ENCODE measurements at places on chromosomes 6 and 20. TPM values are rescaled to one million over a fixed set of nuclear protein-coding genes. Genes with fewer than 3 reads are reported as not detected.

- no peak for DNase-seq
Measured at GRCh38 chr6:125955973-125956372, 597 bp upstream of the HINT3 start.

PPP1R14C gene
- total RNA-seq: not detected

DNA sequence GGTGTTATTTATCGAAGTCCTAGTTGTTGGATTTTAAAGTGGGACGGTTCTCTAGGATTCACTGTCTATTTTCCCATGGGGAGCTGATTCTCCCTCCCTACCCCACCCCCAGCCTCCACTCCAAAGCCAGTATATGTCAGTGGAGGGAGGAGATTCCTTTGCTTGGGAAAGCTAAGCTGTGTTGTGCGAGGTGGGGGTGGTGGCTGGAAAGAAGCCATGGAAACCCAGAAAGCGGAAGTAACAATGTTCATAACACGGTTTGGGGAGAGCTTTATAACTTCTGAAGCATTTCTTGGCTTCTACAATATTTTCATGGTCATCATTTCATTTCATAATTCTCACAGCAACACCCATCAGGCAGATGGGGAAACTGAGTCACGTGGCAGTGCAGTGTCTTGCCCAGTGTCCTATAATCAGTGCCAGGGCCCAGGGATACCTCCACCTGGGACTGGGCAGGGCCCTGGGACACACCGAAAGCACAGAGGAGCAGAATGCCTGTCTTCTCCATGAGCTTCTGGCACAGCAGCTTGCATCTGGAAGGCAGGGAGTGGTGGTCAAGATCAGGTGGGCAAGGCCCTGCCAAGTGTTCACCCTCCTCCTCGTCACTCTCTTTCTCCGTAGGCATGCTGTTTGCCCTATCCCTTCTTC, 4.5 kb downstream of the SUN5 start:
- DNase-seq: peak; percentile 31

DNA sequence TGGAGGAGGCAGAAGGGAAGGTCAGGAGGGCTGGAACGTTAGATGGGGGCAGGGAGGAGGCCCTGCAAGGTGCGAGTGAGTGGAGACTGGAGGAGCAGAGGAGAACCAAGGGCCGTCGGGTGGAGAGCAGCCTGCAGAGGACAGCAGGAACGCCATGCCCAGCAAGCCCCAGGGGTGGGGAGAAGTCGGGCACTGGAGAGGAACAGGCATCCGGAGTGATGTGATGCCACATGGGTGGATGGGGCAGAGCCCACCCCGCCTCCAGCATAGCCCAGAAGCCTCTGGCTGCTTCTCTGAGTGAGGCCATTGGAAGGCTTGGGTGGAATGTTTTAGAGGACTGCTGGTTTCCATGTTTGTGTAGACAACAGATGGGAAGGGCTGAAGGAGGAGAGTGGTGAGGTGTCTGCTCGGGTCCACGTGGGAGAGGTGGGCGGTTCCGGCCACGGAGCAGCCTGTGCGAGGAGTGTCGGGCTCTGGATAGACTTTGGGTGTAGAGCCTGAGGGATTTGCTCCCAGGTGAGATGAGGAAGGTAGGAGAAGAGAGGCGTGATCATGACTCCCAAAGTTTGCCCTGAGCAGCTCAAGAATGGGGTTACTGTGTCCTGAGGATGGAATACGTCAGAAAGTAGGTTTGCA, 221.4 kb downstream of the SMOC2 start:
- no peak for DNase-seq

DNA sequence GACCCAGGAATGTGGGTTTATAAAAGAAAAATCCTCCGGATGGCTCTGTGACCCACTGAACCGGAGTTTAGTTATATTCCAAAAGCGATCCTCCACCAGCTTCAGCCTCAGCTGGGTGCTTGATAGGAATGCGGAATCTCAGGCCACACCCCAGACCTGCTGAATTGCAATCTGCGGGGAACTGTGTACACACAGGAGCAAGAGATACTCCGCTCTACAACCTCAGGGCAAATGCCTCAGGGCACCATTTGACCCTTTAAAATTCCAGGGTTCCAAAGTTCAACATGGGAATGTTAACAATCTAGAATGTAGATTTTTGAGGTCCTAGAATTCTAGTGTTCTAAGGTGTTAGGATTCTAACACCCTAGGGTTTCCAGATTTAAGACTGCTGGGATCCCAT, 10.8 kb downstream of the BPIFA2 start:
- no peak for DNase-seq

- peak; percentile 41 for DNase-seq
Measured at GRCh38 chr20:11676630-11677287, 240.9 kb upstream of the BTBD3 start.

MMUT gene
- total RNA-seq: 10.2 TPM

ELOVL4 gene
- 0.13 TPM for total RNA-seq

GRCh38 chr20:53405139-53405538, 188.5 kb downstream of the ZNF217 start:
- DNase-seq: no peak

DNA sequence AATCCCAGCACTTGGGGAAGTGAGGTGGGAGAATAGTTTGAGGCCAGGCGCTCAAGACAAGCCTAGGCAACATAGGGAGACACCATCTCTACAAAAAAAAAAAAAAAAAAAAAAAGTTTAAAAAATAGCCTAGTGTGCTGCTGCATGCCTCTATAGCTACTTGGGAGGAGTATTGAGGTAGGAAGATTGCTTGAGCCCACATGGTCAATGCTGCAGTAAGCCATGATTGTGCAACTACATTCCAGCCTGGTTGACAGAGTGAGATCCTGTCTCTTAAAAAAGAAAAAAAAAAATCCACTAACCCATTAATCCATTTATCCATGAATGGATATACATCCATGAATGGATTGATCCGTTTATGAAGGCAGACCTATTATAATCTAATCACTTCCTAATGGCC, 1064.6 kb upstream of the EYS start:
- DNase-seq: no peak

DNA sequence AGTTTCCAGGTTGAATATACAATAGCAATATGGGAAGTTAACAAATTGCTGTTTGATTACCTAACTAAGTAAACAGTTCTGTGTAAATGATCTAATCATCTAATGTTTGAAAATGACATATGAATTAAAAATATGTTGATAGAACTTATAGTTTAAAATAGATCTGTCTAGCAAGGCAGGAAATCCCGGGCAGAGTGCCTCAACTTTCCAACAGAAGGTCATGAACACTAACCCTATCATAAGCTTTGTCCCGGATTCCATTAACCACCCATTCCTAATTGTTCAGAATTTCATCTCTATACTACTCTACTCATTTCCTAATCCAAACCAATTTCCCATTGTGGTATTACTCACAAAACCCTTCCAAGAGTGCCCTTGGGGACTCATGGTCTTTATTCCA, 10.2 kb downstream of the TAAR1 start:
- no peak for DNase-seq

DNA sequence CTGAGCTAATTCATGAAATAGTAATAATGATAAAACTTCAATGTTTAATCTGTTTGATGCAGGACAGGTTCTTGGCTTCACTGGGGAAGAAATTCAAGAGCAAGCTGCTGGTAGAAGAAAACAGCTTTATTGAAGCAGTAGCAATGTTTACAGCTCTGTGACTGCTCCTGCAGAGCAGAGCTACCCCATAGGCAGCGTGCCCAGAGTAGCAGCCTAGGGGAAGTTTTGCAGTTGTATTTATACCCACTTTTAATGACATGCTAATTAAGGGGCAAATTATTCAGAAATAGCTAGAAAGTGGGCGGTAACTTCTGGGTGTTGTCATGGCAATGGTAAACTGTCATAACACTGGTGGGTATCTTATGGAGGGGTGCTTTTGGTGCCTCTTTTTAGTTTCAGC, 518.0 kb downstream of the RFPL4B start:
- DNase-seq: no peak

DNA sequence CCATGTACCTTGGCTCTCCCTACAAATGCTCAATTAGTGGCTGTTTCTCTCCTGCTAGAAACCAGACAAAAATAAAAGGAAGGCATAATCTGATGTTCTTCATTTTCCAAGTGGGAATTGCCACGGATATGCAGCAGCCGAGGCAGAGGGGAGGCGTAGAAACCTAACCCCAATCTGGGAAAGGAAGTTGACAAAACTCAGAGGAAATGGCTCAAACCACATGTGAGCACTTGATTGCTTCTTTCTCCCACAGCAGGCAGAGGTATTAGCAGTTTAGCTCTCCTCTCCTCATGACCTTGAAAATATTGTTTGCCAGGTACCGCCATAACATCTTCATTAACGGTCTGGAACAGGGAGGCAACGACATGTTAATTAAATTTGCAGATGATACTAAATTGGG, 3.8 kb upstream of the MLN start:
- DNase-seq: peak; percentile 41

HLA-DPB1 gene
- 10.9 TPM for total RNA-seq

HLA-G gene
- not detected for total RNA-seq

- no peak for DNase-seq
Measured at GRCh38 chr6:11110921-11111768, at the start of gene ERVFRD-1. Gene ERVFRD-1 (minus strand): TSS chr6:11111725. CDS start chr6:11105310, 6,415 bp downstream.

DNA sequence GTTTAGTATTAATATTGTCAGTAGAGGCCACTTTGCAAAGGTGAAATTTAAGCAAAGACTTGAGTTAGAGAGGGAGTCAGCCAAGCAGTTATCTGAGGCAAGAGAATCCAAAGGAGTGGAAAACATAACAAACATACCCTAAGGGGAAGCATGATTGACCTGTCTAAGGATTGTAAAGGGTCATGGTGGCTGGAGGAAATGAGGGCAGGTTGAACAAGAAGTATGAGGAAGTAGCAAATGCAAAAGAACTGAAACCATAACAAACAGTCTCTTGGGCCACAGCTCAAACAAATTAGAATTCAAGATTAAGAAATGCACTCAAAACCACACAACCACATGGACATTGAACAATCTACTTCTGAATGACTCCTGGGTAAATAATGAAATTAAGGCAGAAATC, 103.2 kb downstream of the FBXO5 start:
- DNase-seq: no peak

RAB23 gene
- total RNA-seq: 4.2 TPM

Data from dermis microvascular lymphatic vessel endothelial cell (primary cell).